CD4-positive, CD25-positive, alpha-beta regulatory T cell (primary cell): ENCODE measurements at places on chromosomes 7 and 10.

- no peak for DNase-seq
Measured at GRCh38 chr10:88156341-88156740, 292.9 kb downstream of the PTEN start.

DNA sequence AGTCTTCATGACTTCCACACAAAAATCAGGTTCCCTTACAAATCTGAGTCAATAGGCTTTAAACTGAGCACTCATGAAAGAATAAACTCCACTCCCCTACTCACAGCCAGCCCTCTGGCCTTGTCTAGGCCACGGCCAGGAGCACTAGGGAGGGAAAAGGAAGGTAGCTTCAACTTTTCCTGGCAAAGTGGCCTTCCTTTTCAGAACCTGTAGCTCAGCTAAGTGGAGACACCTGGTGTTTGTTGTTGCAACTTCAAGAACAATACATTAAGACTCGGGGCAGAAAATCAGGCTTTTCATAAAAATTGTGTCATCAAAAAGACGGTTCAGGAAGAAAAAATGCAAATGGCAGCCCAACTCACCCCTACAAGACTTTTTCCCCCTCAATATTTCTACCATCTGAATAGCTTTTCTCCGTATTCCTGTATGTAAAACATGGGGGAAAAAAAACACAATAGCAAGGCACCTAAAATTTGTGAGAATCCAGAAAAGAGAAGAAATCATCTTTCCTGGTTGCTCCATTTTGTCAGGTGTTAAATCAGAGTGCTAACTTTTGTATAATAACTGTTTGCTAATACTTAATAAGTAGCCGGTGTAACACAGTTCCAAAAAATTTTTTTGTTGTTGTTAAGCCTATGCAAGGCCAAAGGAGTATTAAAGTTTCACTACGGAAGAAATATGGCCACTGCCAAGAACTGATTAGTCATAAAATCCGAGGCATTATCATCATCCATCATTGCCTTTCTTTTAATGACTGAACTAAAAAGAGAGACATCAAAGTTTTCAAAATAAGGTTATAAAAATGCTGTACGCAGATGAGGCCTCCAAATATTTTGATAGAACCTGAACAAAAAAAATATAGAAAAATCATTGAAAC is 66.2 kb upstream of the ARID5B start:
- DNase-seq, result no peak

DNA sequence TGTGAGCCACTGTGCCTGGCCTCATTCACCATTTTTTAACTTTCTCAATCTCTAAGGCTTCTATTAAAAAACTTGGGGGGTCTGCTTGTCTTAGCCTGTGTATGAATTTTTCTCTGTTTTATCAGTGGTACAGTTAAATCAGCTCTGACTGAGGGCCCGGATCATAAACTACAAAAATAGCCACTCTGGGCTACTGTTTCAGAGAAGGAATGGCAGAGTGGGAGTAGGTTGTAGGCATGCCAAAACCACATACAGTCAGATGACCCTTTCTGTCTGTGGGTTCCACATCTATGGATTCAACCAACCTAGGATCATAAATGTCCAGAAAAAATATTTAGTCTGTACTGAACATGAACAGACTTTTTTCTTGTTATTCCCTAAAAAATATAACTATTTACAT is 21.3 kb downstream of the TBC1D12 start:
- no peak for DNase-seq

- DNase-seq, result no peak
Measured at GRCh38 chr10:22652988-22653481, 61.3 kb downstream of the PIP4K2A start.

GRCh38 chr10:75400771-75401568 is 594 bp downstream of the ZNF503 start:
- no peak for DNase-seq

- DNase-seq, result no peak
Measured at GRCh38 chr7:126449611-126450268, 803.0 kb downstream of the GRM8 start.

GRCh38 chr10:6729861-6730344 is 149.8 kb upstream of the PRKCQ start:
- no peak for DNase-seq

GRCh38 chr7:112990624-112991023 is 96.0 kb downstream of the GPR85 start:
- no peak for DNase-seq

- no peak for DNase-seq
Measured at GRCh38 chr10:82934947-82935346, 1060.0 kb downstream of the NRG3 start.

DNA sequence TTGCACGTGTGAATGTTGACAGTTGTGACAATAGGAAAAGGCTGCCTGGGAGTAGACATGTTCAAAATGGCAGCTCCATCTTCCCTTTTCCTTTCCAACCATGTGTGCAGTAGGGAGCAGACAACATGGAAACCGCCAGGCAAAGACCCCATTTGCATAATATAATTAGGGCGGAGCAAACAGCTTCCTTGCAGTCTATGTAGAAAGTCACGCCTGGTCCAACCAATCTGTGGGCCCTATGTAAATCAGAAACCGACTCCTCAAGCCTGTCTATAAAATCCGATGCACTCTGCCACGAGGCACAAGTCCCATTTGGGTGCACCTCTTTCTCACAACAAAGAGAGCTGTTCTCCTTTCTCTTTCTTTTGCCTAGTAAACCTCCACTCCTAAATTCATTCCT is 19.6 kb downstream of the NEBL start:
- DNase-seq, result no peak

GRCh38 chr10:22764639-22765038 is 50.3 kb upstream of the PIP4K2A start:
- DNase-seq, result no peak

DNA sequence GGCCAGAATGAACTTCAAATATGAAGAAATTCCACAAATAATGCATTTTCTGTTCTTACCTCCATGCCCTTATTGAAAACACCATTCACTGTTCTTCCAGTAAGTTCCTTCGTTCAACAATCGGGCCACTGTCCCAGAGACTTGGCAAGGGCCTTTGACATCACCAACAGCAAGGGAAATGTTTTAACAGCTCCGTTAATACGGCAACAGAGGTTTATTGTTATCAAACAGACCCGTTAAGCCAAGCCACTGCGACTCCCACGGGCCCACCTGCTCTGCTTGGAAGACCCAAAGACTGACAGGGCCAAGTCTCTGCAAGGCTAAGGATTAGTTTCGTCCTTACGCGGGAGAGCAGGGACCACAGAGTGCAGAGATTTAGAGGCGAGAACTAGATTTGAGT is 43.4 kb upstream of the LYZL1 start:
- no peak for DNase-seq

GRCh38 chr10:11603741-11604140 is 7.7 kb downstream of the USP6NL start:
- DNase-seq, result no peak
